ENCODE measurements at places on chromosomes 2 and 18. TPM values are rescaled to one million over a fixed set of nuclear protein-coding genes. Genes with fewer than 3 reads are reported as not detected.

DNA sequence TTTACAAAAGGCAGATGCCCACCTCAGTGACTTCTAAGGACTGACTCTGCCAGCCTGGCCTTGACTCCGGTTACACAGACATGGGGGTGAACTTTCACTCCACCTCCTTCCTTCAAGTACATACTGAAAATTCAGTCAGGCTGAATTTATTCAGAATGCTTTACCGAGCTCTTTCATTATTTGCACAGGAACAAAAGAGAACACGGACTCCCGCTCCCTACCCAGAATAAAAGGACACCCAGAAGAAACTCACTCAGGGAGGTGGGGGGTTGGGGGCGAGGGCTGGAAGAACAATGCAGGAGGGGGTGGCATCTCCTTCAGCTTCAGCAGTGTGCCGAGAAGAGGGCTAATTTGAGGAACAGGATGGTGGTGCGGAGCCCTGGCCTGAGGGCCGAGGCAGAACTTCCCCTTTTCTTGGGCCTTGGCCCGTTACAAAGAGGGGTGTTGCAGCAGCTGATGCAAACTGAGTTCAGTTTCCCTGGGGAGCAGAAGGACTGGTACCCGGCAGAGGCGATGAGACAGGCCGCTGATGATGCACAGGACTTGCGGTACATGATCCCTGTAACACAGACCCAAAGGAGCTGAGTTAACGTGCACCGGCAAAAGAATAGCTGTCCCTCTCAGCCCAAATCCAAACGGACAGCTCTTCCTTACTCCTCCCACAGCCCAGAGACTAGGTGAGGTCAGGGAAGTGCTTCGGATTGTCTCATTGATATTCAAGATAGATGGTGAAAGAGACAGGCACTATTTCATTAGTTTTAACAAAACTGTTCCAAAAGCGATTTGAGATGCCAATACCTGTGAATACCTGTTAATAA lies 24.1 kb downstream of the LYPD1 start:
- DNase-seq = no peak

DNA sequence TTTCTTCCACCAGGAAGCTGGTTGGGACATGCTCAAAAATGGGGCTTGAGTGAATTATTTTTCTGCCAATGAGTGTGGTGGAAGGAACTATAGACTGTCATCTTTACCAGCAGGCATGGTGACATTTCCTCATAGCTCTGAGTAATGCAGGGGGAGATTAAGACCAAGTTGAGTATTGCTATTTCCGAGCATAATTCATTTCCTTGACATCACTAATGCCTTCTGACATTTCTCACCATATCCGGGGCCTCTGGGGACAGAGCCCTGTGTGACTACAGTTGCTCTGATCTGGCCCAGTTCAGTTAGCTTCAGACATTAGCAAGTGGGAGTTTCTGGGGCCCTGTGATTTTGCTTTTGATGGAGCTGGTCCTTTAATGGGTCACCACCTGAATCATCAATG lies 410.4 kb downstream of the MEIS1 start:
- no peak for DNase-seq

DNA sequence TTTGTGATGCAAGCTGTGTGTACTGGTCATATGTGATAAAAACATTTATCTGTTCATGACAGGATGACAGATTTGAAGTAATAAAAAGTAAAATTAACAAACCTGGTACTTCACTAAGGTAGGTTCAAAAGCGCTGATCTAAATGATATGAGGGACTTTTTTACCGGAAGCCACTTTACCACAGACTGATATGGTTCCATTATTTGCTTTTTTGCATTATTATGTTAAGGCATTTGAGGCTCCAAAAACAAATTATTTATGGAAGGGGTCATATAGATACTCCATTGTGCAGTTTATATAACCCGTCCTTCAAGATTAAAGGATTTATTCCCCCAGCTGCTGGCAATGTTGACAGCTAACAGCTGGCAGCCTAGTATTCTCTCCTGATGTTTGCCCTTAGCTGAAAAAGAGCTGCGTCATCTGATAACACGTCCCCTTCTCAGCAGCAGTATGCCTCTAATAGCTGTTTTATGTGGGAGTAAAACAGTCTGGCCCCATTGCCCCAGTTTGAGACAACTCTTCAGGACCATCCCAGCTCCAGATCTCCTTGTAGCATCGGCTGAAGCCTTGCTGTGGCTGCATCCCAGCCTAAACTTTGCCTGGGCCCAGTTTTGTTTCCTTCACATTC lies 84.8 kb upstream of the XIRP2 start:
- no peak for DNase-seq

- DNase-seq = no peak
These were observed 28.4 kb upstream of the TANK start for GRCh38 chr2:161131804-161132203.

DNA sequence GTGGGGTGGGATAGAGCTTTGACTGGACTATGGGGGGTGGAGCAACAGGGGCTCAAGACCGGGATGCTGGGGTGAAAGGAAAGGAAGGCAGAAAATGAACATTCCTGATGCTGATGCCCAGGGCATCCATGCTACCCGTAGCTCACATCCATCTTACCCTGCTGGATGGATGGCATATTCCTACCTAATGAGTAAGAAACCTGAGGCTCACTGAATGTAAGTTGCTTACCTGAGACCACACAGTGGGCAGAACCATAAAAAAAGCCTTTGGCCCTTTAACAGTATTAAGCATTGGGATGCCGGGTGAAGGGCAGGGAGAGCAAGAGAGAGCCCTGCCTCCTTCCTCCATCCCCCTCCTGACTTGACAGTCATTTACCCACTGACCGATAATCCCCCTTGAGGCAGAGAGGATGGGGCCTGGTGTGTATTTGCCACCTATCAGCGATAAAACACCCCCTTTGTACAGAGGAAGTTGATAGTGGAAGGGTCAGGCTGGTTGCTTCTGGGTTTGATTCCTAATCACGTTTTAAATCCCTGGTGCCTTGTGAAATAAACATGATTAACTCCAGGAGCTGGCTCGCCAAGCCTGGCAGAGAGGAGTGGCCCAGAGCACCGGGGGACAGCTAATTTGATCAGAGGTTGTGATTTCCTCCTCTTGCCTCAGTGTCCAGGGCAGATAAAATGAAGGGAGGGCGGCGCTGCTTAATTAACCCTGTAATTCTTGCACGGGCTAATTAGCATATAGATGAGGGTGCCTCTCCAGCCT lies 105.9 kb upstream of the HS6ST1 start:
- no peak for DNase-seq

The ATP6V1C2 gene
- total RNA-seq = 0.12 TPM

DNA sequence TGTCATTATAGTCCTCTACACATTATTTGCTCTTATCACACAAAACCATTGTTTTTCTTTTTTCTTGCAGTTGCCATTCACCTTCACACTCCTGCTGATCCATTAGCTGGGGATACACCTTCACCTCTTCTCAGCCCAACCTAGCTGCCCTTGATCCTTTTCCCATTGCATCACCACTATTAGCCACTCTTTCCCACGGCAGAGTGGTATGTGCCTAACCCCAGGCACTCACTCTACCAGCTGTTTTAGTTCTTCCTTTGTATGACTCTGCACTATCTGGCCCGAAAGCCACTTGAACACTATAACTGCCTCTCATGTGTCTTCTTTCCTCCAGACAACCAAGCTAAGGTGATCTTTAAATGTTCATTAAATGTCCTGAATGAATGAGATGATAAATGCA lies 145.4 kb upstream of the PIK3C3 start:
- no peak for DNase-seq

The SERPINB10 gene
- 0.60 TPM for total RNA-seq

The EML6 gene
- total RNA-seq = 2.1 TPM

The ABCB11 gene
- total RNA-seq = not detected
